ENCODE measurements at places on chromosomes 16 and 17.

GRCh38 chr17:49588312-49588711, 12.6 kb downstream of the NXPH3 start:
- DNase-seq: no peak

DNA sequence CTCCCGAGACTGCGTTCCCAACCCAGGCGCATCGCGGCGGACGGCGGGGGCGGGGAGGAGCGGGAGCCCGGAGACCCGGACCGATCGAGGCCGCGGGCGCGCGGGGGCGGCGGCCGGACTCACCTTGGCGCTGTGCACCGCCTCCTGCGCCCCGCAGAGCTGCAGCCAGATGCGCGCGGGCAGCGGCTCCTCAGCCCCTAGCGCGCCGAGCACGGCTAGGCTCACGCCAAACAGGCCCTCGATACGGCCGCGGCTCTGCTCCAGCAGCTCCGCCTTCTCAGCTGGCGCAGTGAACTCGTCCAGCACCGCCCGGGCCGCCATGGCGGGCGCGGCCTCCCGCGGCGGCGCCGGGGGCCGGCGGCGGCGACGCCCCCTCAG, 339 bp downstream of the N4BP1 start:
- no peak for DNase-seq

- DNase-seq: no peak
Measured at GRCh38 chr17:80564545-80564944, 19.9 kb downstream of the RPTOR start.

DNA sequence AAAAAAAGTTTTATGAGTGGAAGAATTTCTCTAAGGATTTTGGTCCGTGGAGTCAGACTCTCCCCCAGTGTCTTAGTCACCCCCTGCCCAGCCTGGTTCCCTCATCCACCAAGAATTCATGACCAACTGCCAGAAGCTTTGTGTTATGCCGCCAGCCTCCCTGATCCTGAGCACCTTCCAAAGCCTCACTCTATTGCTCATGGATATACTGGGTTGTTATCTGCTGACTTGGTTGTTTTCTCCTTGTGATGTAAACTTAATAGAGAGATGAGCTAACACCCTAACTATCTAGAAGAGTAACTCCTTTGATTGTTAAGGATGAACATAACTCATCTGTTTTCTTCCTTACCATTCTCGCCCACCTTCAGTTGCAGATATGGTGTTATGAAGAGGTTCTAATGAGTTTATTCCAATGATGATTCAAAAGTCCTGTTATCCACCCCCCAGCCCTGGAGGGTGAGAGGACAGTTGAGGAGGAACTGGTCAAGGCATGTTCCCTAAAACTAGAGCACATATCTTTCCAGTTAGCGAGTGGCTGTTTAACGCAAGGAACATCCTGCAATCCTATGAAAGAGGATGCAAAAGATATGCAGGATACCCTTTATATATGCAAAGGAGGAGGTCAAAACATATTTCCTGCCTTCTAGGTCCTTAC, 1.5 kb upstream of the PSMD3 start:
- DNase-seq: no peak

DNA sequence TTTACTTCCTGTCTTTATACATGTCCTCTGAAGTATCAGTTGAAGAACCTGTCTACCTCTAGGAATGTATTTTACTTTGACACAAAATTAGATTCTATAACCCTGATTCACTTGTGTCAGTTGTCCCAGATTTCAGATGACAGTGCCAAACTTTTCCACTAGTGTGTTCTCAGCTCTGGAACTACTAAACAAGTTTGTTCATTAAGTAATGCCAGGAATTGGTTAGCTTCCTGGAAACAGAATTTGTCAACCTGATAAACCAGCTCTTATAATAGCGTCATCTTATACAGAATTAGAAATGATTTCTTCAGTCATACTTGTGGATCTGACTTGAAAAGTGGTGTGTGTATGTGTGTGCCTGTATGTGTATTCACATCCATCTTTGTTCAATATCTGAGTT, 7.4 kb downstream of the MAP3K3 start:
- no peak for DNase-seq

DNA sequence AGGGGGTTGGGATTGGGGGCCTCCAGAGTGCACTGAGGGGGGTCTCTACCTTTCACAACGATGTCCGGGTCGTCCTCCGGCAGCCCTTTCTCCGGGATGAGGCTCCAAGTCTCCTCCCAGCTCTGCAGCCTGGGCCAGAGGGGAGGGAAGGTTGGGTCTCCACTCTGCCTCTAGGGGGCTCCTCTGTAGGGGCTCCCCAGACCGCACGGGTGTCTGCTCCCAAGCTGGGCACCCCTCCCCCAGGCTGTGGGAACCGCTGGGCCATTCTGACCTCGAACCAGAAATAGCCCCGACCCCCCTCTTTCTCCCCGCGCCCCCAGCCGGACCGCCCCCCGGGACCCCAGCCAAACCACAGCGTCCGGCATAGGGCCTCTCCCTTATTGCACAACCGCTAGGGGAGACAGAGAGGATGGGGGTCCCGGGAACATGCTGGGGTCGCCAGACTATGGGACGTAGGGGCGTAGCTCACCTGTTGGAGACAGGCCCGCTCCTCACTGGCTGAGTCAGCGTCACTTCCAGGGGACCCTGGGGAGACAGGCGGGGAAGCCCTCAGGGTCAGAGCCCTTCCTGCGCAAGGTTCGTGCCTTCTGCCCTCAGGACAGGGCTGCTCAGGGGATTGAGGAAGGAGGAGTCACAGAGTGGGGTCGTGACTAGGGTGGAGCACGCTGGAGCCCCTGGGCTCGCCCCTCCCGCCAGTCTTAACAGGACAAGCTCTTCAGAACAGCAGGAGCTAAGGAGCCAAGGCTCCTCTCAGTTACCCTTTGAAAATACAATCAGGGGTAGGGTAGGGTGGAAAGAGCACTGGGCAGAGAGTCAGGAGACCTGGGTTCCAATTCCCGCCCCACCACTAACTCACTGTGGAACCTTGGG, 2.7 kb downstream of the PLEKHH3 start:
- DNase-seq: no peak

DNA sequence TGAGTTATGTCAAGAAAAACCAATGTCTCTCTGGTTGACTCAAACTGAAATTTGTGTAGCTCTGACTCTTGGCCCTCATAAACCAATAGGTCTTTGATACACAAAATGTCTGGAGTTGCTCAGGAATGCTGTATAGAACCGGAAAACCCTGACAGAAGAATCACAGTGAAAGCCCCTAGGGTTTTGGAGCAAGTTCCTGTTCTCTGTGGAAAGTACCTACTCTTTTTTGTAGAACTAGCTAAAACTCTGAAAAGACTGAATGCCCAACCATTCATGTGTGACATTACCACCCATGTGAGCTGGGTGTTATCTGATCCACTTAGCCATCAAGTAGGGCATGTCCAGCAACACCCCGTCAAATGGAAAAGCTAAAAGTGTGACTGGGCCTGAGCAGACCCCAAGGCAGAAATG, 28.8 kb downstream of the CCL4 start:
- no peak for DNase-seq

DNA sequence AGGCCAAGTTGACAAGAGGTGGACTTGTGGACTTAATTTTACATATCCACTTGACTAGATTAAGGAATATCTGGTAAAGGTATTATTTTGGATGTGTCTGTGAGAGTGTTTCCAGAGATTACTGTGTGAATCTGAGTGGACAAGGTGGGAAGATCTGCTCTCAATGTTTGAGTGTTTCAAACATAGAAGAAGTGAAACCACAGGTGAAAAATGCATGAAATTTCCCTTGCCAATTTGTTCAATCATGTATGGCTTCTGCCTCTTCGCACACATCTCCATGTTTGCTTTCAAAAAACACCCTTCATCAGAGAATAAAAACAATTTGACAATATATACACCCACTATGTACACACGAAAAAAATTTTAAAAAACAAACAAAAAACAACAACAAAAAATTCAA, 152.7 kb downstream of the SALL1 start:
- no peak for DNase-seq

DNA sequence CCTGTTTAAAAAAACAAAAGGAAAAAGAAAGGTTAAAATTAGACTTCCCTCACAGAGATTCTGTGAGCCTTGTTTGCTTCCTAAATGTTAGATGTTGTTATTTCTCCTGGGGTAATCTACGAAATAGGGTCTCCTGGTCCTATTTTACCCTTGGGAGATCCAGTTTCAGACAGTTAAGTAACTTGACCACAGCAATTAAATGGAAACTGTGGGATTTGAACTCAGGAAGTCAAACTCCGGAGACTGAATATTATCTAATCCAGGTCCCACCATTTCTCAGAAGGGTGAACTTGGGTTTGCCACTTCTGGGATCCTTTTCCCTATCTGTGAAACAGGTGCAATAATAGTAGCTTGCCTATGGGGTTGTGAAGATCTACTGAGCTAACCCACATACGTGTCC, 6.4 kb upstream of the TMC5 start:
- DNase-seq: no peak

- DNase-seq: no peak
Measured at GRCh38 chr17:49362723-49363117, 670 bp upstream of the ZNF652 start.

DNA sequence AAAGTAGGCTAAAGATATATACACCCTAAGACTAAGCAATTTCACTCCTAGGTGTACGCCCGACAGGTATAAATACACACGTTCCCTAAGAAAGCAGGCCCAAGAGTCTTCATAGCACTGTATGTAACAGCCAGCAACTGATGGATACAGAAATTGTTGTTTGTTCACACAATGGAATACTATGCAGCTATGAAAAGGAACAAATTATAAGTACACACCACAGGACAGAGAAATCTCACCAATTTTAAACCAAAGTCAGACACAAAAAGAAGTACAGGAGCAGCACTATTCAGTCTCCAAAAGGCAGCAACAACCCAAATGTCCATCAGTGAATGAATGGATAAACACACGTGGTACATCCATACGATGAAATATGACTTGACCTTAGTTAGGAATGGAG, 106.1 kb downstream of the LITAF start:
- DNase-seq: no peak

GRCh38 chr17:42431758-42432161, 8.7 kb upstream of the CAVIN1 start:
- no peak for DNase-seq

DNA sequence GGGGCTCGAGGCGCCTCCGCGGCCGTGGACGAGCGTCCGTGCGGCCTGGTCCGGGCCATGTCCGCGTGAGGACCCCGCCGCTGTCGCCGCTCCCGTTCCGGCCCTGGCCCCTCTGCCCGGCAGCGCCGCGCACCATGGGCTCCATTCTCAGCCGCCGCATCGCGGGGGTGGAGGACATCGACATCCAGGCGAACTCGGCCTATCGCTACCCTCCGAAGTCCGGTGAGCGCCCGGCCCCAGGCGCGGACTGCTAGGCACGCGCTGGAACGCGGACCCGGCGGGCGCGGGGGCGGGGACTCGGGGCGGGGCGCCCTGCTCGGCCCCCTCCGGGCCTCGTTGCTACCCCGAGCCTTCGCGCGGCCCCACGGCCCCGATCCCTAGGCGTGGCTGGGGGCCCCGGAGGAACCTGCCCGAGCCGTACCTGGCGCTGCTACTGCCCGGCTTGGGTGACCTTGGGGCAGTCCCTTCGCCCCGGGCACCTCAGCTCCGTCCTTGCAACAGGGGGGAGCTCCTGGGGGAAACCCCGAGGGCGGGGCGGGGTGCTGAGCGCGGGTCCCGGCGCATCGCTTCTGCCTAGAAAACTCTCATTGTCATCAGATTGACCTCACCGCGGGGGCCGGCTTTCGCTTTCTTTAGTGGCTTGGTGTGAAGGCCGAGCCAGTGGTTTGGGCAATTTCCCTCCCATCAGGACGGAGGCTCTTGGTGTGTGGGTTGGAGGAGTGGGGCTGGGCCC, 367 bp downstream of the MGRN1 start:
- DNase-seq: peak; percentile 60

- no peak for DNase-seq
Measured at GRCh38 chr17:14950216-14950615, 314.9 kb downstream of the PMP22 start.

DNA sequence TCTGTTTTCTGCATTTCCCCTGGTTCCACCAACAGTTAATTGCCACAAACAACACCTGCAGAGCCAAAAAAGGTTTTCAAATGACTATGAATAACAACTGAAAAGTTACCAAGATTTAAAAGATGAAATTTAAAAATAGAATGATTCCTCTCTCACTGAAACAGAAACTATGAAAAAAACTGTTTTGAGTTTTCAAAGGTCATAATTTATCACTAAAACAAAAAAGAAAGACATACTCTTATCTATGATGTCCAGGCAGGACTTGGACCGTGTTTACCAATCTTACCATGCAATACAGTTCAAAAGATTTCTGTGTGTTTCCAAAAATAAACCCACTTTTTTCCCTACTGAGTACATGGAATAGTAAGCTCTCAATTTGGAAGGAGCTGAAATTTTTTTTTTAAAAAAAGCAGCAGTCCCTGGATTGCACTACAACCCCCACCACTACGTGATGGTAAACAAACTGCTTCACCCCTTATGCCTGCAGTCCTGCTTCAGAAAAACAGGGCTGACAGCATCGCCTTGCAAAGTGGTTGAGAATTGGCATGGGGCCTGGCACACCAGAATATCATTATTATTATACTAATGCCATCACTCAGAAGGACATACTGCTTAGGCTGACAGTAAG, 8.5 kb downstream of the TXNDC11 start:
- DNase-seq: no peak

GRCh38 chr17:57819867-57820266, 30.0 kb downstream of the MRPS23 start:
- DNase-seq: no peak

- no peak for DNase-seq
Measured at GRCh38 chr16:57730771-57731730, 4.5 kb upstream of the KATNB1 start.

DNA sequence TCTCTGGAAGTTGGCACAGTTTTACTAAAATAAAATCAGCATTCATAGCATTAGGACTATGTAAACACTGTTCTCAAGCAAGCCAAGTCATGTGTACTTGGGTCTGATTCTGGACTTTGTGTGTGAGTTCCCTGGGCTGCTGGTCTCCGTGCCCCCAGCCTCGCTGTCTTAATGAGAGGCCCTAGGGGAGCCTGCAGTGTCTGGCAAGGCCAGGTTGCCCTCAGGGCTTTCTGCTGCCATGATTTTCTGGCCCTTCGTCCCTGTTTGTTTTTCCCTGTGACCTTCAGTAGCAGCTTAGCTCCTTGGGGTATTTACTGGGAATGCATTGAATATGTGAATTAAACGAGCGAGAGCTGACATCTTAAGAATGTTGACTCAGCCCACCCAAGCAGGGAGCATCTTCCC, 161.8 kb downstream of the RPTOR start:
- no peak for DNase-seq

GRCh38 chr16:66750279-66751052, 943 bp downstream of the DYNC1LI2 start:
- DNase-seq: no peak
